ENCODE measurements at places on chromosomes 7 and 10.

DNA sequence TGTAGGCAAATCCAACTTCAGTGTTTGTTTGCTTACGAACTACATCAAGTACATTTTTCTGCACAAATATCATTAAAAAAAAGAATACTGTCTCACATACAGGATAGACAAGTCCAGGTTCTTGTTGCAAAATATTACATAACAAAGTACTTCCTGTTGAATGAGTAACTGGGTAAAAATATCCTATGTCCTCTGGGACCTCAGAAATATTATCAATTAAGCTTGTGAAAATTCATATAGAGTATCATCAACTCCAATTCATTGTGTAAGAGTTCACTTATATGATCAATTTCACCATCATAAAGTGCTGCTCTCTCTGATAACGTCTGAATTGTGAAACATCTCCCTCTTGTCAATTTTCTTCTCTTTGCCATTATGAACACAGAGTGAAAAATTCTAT is 22.6 kb downstream of the HERC4 start:
- no peak for DNase-seq

GRCh38 chr7:122919643-122920181 is 33.5 kb upstream of the CADPS2 start:
- no peak for DNase-seq

DNA sequence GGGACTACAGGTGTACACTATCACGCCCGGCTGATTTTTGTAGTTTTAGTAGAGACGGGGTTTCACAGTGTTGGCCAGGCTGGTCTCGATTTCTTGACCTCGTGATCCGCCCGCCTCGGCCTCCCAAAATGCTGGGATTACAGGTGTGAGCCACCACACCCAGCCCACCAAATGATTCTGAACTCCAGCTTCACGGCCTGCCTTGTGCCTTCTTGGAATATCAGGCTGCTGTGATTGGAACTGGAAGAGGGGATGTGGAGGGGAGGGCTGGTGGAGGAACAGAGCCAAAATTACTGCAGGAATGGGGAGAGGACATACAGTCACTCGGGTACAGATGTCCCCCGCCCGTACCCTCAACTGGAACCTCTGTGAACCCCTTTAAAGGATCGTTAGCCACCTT is 268.4 kb downstream of the ACTR3B start:
- DNase-seq, result no peak

DNA sequence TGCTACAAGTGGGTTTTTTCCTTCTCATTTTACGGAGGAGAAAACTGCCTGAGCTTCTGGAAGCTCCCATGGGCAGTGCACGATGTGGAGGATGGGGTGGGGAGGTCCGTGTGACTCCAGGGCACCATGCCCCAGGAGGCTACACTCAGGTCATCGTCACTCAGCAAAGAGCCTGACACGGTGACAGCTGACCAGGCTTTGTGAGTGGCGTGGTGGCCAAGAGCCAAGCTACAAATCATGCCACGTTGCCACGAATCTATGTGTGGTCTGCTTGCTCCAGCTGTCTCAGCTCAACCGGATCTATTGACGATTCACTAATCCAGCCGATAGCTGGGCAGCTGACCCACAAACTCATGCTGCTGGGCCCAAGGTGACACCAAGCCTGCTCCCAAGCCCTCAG is 27.6 kb upstream of the C10orf71 start:
- DNase-seq, result no peak

GRCh38 chr10:54198051-54198450 is 603.0 kb downstream of the PCDH15 start:
- DNase-seq, result no peak

DNA sequence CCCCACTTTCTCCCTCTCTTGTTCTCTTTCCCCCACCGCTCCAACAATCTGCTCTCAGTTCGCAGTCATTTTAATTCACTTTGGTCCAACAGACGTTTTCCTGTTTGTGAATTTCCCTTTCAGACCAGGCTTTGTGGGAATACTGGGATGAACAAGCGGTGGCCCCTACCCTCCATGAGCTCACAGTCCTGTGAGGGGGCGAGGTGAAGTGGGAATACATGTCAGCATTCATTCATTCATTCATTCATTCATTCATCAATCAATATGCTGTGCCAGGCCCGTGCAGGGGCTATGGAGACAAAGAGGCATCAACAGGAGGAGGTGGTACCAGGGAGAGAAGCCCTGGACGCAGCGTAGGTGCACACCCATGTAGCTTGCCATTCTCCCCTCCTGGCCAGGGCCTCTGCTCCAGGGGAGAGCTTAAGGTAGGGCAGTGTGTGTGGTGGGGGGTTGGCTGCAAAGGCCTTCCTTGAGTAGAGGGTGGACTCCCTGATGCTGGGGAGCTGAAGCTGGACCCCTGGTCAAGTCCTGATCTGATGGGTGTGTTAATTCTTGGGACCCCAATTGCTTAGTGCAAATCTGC is 16.1 kb downstream of the PRF1 start:
- DNase-seq, result no peak

- DNase-seq, result no peak
Measured at GRCh38 chr7:13098161-13098560, 410.7 kb downstream of the ARL4A start.

- DNase-seq, result no peak
Measured at GRCh38 chr7:12553416-12553815, 17.1 kb upstream of the SCIN start.

GRCh38 chr7:149741629-149742028 is 31.8 kb downstream of the ZNF467 start:
- DNase-seq, result no peak

All from T-helper 22 cell (primary cell).